ENCODE measurements at places on chromosomes 16 and 17.
A peak's percentile ranks its signal among the peaks of the same experiment; 100 is the strongest.

GRCh38 chr16:77843405-77843804, 55.0 kb downstream of the VAT1L start:
- no peak for DNase-seq

DNA sequence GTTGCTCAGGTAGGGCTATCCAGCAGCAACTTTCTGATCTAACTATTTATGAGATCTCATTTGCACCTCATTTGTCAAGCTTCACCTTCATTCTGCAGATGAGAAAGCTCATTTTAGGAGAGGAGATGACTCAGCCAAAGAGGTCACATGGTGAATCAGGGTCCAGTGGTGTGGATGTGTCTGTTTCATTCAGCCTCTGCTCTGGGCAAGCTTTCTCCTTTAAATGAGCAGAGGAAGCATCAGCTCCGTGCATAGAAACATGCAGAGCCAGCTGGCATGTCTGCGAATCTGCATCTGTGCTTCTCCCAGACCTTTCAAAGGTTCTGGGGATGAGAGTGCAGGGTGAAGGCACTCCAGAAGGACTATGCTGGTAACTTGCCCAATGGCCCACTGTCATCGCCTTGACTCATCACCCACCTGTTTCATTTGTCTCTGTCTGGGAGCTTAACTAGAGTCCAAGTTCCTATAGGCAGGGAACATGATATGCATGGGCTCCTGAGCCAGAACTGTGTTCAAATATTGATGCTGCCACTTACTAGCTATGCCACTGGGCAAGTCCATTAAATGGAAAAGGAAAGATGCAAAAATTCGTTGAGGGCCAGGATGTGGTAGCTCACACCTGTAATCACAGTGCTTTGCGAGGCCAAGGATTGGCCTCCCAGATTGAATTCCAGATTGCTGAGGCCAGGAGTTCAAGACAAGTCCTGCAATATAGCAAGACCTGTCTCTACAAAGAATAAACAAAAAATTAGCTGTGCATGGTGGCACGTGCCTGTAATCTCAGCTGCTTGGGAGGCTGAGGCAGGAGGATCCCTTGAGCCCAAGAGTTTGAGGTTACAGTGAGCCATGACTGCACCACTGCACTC, 67.1 kb upstream of the NLK start:
- DNase-seq = no peak

- no peak for DNase-seq
Measured at GRCh38 chr16:3641801-3642396, 12.6 kb upstream of the DNASE1 start.

- DNase-seq = no peak
Measured at GRCh38 chr17:48541577-48542113, 3.3 kb downstream of the HOXB2 start.

GRCh38 chr17:44780845-44781480, 22.2 kb downstream of the ADAM11 start:
- no peak for DNase-seq

DNA sequence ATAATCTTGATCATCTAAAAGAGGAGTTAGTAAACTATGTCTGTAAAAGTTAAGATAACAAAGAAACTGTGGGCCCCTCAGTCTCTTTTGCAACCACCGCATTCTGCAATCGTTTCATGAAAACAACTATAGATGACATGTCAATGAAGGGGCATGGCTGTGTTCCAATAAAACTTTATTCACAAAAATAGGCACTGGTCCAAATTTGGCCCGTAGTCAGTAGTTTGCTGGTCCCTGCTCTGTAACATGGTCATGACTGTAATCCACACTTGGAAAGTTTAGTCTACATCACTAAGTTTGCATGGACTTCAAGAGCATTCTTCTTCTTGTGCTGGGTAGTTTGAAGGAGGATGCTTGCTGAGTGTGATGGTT, 299.3 kb upstream of the PSMD7 start:
- DNase-seq = no peak

DNA sequence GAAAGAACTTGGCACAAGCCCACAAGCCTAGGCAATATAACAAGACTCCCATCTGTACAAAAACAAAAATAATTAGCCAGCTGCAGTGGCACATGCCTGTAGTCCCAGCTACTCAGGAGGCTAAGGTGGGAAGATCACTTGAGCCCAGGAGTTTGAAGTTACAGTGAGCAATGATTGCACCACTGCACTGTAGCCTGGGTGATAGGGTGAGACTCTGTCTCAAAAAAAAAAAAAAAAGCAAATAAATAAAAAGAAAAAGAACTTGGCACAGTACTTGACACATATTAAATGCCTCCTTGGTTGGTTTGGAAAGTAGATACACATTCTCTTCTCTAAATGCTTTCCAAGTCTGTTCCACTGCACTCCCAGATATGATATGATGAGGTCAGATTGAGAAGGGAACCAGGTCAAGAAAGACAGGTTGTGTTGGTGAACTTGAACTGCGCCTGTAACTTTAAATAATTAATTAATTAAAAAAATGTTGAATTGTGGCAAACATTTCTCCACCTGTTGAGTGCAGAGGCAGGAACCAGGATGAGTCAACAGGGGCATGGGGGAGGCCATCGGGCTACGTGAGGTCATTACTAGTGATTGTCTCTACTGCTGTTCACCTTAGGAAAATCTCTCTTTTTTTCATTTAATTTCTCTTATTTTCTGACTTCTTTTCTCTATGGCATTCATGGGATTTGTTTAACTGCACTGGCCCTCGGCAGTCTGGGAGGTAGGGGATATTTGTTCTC, 25.9 kb upstream of the EFCAB13 start:
- no peak for DNase-seq

DNA sequence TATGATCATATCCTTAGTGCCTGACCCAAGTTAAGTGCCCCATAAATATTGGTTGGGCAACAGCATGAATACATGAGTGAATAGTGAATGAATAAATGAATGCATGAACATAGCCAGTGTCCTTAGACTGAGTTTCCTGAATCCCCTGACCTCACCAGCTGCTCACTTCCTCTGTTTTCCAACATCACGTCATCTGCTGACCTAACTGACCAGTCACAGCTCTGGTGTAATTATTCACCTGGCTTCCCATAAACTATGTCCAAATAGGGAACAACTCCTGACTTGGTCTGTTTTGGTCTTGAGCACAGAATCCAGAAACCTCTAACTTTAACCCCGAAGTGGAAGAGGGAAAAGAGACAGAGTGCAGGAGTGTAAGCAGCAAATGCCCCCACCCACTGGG, 83.4 kb downstream of the ASIC2 start:
- DNase-seq = no peak

DNA sequence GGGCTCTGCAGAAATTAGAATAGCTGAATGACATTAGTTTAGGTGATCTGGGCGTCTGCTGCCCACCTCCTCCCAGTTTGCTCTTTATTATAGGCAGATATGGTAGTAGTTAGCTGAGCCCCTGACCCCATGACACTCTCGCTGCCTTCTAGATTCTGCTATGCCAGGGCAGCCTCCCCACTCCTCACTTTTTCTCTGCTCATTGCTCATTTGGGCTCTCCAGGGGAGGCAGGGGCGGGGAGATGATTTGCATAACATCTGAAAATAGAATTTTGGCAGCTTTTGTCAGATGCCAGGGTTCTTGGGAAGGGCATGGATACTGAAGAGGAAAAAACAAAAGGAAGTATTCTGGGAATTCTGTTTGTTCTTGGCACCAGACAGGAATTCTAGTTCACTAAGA, 78.0 kb upstream of the GAS7 start:
- no peak for DNase-seq

GRCh38 chr16:27999687-28000086, 63.8 kb downstream of the GSG1L start:
- no peak for DNase-seq

DNA sequence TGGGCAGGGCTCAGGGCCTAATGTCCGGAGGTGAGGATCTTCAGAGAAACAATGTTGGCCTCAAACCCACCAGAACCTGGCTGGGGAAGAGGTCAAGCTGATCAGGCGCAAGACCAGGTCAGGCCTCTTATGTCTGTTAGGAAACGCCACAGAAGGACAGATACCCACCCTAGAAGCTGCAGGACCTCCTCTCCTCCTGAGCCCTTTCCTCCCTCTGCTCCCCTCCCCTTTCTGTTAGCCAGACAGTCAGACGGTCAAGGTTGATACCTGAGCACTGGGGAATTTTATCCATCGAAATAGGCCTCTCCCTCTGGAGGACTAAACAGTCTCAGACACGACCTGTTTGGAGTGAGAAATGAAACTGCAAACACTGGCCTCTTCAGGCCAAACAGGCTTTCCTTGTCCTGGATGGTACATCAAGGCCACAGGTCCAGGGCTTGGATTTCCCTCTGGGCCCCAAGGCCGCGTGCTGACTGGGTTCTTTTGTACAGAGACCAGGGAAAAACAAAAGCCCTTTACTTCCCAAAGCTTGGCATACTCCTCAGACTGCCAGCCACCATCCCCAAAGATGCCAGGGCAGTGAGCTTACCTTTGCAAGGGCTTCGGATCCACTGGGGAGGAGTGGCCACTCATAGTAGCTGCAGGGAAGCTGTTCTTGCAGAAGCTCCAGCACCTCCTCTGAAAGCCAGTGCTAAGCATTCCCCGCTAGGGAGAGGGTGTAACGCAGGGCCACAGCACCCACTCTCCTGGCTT, 135.8 kb downstream of the CCDC182 start:
- no peak for DNase-seq

GRCh38 chr17:38798614-38799500, 499 bp downstream of the PIP4K2B start:
- DNase-seq = peak; percentile 53

GRCh38 chr17:29445844-29446243, 55.7 kb downstream of the TAOK1 start:
- no peak for DNase-seq

- DNase-seq = no peak
Measured at GRCh38 chr16:31327646-31328225, 27.2 kb upstream of the ITGAX start.

DNA sequence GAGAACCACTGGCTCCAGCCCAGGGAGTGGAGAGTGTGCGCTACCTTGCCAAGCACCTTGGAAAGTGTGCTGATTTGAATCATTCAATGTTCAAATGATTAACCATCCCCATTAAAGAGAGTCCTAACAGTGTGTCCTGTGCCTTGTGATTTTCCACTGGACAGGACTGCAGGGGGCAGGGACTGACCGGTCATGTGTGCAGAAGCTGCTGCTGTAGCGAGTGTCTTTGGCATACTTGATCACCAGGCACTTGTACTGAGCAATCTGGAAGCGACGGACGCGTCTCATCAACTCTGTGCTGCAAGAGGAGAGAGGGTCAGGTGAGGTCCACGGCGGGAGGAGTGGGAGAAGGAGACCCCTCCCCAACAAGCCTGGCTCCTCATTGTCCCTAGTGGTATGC, 2.0 kb downstream of the TK1 start:
- no peak for DNase-seq

DNA sequence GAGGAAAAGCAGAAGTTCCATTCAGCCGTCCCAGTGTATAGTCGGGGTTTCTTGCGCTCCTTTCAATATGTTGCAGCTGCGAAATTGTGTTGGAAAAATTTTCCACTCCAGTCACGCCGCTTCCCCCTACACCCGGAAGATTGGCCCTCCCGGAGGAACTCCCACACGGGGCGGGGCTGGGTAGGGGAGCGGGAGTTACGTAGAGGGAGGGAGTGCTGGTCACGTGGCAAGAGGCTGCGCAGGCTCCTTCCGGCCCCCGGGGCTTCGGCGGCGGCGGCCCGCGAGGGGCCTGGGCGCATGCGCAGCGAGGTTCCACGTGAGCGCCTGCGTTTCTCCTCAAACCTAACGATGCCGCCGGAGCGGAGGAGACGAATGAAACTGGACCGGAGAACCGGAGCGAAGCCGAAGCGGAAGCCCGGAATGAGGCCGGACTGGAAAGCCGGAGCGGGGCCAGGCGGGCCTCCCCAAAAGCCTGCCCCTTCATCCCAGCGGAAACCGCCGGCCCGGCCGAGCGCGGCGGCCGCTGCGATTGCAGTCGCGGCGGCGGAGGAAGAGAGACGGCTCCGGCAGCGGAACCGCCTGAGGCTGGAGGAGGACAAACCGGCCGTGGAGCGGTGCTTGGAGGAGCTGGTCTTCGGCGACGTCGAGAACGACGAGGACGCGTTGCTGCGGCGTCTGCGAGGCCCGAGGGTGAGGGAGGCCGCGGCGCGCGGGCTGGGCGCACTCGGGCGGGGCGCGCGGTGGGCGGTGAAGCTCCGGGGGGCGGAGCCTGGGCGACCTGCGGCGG, at the start of gene UTP18:
UTP18 (plus strand) TSS at position 310 of the 787 bp plus-strand sequence; CDS start at position 349, 39 bp downstream.
- peak; percentile 95 for DNase-seq

GRCh38 chr17:64393000-64393402, 2.3 kb upstream of the PECAM1 start:
- no peak for DNase-seq

DNA sequence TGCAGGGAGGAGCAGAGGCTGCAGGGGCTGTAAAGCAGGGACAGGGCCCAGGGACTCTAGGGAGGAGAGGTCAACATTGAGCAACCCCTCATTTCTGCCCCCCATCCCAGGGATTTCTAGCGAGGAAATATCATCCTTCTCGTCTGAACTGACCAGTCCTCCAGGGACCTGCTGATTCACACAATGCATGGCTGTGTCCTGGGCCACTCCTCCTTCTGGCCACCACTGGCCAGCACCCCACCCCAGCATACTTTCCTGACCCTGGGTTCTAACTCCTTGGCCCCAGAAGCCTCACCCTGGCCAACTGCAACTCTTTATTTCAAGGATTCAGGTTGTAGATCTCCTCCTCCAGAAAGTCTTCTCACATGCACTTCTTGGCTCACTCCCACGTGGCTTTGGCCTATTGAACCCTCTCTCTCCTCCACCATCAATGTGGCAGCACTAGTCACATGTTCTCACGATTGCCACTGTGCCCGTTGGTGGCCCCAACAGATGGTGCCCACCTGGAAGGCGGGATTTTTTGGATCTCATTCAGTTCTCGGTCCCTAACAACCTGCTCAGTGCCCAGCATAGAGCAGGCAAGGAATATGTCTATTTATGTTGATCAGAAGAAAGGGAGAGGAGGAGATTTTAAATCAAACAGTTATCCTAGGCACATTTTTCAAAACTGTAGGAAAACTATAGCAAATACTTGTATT, 41.5 kb downstream of the CUEDC1 start:
- DNase-seq = peak; percentile 42

GRCh38 chr16:1929105-1929504, 10.9 kb upstream of the HS3ST6 start:
- DNase-seq = no peak

DNA sequence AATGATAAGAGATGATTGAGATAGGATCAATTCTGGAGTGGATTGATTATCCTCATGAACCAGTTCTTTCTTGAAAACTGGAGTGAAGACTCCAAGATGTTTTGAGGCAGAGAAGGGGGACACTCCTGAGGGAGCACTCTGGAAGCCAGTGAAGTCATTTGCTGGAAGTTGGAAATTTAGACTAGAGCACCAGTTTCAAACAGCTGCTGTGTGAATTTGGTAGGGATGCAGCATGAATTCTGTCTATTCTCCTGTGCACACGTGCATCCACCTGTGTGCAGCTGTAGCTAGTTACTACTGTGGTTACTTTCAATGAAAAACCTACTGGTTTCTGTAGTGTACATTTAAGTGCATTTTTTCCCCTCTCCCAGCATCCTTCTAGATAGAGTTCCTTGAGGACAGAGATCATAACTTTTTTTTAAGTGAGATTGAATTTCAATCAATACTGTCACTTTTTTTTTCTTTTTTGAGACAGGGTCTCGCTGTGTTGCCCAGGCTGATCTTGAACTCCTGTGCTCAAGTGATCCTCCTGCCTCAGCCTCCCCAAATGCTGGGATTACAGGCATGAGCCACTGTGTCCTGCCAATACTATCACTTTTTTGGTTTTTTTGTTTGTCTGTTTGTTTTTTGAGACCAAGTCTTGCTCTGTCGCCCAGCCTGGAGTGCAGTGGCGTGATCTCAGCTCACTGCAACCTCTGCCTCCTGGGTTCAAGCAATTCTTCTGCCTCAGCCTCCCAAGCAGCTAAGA, 65.9 kb downstream of the TUBD1 start:
- DNase-seq = no peak

- DNase-seq = no peak
Measured at GRCh38 chr17:34527136-34527907, 52.1 kb upstream of the TMEM132E start.

- DNase-seq = no peak
Measured at GRCh38 chr16:56505181-56505580, 14.6 kb downstream of the BBS2 start.

All from substantia nigra (tissue), 51 donors.